ENCODE measurements at places on chromosomes 7 and 10.

GRCh38 chr7:125773113-125773785 is 843.6 kb upstream of the POT1 start:
- no peak for DNase-seq

DNA sequence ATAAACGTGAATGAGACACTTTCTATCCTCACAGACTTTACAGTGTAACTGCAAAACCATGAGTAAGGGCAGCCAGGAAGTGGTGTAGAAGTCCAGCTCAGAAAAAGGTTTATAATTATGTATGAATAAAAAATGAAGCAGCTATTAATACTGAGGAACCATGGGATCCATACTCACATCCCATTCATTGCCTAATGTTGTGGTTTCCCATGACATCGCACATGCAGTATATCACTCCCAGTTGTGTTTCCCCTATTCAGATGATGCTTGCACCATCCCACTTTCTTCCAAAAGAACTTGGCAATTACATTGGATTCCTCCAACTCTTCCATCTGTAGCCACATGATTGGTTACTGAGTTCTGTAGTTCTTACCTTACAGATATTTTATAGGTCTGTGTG is 74.5 kb upstream of the SEMA3D start:
- DNase-seq: no peak

DNA sequence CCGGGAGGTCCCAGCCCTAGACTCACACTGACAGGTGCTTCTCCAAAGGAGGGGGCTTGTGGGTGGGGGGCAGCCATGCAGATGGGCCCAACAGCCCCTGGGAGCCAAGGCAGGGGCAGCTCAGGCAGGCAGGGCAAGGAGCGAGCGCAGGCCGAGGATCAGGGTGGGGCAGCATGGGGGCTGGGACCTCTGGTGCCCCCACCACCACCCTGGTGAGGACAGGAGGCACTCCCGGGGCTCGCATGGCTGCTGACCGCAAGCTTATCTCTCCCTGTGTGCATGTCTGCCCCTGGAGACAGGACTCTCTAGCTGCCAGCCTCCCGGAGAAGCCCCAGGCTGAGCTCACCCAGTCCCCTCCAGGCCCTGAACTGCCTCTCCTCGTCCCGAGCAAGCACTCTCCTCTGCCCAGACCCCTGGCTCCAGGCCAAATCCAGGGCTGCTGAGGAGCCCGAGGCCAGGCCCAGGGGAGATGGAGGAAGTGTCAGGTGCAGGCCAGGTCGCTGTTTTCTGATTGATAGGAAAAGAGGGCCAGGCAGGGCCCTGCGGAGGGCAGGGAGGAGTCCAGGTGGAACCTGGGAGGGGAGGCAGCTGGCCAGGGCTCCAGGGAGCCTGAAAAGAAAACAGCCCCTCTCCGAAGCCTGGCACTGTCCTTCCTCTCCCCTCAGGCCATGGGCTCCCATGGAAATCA is 39.0 kb downstream of the PDGFA start:
- DNase-seq: no peak

DNA sequence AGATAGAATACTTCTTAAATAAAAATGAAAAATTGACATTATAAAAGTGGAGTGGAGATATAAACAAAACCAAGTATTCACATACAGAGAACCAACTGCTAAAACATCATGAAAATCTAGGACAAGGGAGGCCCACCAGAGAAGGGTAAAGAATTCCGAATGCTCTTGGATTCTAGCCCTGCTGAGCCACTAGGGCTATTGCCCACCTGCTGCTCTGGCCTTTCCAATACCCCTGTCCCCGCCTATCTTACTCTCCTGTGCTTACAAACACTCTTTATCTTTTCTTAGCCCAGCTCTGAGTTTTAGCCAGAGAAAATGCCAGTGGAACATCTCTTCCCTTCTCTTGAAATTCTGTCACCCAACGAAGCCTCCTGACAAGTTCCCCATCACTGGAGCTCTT is 100.3 kb downstream of the MACC1 start:
- DNase-seq: no peak

GRCh38 chr10:18561861-18562551 is 89.4 kb downstream of the NSUN6 start:
- DNase-seq: no peak

GRCh38 chr10:103265717-103266329 is 11.1 kb upstream of the INA start:
- no peak for DNase-seq

Measured in stimulated activated CD8-positive, alpha-beta memory T cell treated with anti-CD3 and anti-CD28 coated beads, Interleukin-15, amount 100 ng/mL, for 24 hours (primary cell).